ENCODE measurements at places on chromosomes 5 and 9.

GRCh38 chr9:121952611-121953010 lies 140.5 kb downstream of the TTLL11 start:
- no peak for DNase-seq

DNA sequence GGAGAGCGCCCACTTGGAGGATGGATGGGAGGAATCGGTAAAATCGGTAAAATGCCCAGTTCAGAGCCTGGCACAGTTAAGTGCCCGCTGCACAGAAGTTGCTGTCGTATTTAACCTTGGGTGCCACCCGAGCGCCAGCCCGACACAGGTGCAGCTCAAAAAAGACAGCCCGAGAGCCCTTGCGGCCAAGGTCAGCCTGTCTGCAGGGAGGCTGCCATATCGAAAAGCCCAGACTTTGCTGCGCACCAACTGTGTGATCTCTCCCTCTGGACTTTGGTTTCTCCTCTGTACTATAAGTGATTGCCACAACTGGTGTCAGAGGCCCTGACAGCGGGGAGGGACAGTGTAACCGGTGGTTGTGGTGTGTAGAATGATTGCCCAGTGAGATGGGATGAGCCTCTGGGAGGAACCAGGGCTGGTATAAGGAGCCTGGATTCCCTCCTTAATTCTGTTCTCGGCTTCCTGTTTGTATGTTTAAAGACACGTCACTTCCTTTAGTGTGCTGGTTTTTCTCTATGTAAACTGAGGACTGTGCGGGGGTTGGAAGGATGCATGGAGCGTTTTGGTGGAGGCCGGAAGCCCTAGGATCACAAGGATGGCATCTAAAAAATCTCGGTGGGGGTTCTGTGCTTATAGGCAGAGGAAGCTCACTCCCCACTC lies 792 bp downstream of the NTMT1 start:
- DNase-seq = no peak

GRCh38 chr5:90557871-90558270 lies 726 bp upstream of the ADGRV1 start:
- DNase-seq = no peak

- no peak for DNase-seq
These were observed 887 bp upstream of the MAP3K1 start for GRCh38 chr5:56814361-56814962.

- no peak for DNase-seq
These were observed 43.9 kb downstream of the CRB2 start for GRCh38 chr9:123399803-123400378.

- no peak for DNase-seq
These were observed 25.5 kb downstream of the CWC27 start for GRCh38 chr5:64794053-64794770.

DNA sequence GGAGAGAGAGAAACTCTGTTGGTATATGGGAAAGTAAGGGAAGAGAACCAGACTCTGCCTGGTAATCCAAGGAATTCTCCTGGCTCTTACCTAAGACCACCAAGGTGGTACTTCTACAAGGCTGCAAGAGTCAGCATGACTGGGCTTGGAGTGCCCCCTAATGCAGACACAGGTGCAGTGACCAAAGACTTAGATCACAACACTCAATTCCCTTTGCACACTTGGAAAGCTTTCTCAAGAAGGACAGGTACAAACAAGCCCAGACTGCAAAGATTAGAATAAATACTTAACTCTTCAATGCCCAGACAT lies 25.2 kb downstream of the UGT3A2 start:
- no peak for DNase-seq

DNA sequence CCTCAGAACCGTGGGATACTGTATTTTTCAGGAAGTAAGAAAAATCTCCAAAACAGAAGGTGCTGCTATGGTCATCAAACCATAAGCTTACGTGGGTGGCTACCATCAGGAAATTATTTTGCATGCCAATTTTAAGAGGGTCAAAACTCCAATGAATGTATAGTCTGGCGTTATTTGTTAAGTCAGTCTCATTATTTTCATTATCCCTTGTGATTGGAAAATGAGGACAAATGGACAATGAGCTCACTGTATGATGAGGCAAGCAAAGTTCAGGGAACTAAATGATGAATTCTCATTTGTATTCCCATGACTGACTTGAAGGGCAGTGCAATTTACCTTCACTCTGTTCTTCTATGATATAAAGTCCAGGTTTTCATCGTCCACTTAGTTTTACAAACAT lies 17.6 kb downstream of the PUM3 start:
- no peak for DNase-seq

DNA sequence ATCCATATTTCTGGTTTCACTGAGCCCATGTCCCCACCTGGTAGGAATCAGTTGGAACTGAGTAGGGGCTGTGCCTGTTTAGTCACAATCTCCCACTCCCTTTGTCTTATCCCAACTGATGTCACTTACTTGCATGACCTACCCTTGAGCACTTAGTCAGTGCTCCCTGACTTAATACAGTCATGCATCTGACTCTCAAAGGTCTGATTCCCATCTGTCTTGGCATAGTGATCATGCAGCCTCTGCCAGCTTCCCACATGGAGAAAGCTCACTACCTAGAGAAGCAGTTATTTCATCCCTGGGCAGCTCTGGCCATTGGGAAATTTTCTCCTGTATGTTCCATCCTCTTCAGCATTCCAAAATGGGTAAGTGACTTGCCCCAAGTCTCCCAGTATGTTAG lies 24.8 kb downstream of the ABLIM3 start:
- no peak for DNase-seq

GRCh38 chr5:109196087-109196822 lies 213.5 kb downstream of the PJA2 start:
- DNase-seq = no peak

- no peak for DNase-seq
These were observed 47.3 kb upstream of the TRMT10B start for GRCh38 chr9:37706290-37706689.

- no peak for DNase-seq
These were observed 126.3 kb upstream of the ASTN2 start for GRCh38 chr9:117541181-117541580.

GRCh38 chr9:98080326-98080725 lies 23.8 kb downstream of the NANS start:
- no peak for DNase-seq

GRCh38 chr9:133273098-133273497 lies 1.9 kb downstream of the ABO start:
- no peak for DNase-seq

GRCh38 chr9:134163371-134164196 lies 780 bp downstream of the RNU6ATAC start:
- no peak for DNase-seq

- no peak for DNase-seq
These were observed 30.5 kb upstream of the ZSWIM6 start for GRCh38 chr5:61301341-61302199.

- DNase-seq = no peak
These were observed 6.2 kb upstream of the DNAJC18 start for GRCh38 chr5:139445325-139446170.

DNA sequence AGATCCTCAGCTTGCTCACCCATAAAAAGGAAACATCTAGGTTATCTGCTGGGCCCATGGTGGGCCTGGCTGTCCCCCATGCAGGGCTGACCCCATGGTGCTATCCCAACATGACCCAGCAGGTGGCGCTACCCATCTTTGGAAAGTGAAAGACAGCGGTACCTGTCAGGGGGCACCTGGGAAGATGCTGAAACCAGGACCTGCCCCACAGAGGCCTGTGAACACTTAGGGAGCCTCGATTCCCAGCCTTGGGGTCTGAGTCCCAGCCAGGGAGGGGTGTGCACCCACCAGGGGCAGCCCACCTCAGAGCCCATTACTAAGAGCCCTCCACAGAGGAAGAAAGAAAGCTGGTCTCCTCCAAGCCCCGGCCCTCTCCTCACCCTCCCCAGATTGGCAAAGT lies 46.6 kb upstream of the IPPK start:
- no peak for DNase-seq

DNA sequence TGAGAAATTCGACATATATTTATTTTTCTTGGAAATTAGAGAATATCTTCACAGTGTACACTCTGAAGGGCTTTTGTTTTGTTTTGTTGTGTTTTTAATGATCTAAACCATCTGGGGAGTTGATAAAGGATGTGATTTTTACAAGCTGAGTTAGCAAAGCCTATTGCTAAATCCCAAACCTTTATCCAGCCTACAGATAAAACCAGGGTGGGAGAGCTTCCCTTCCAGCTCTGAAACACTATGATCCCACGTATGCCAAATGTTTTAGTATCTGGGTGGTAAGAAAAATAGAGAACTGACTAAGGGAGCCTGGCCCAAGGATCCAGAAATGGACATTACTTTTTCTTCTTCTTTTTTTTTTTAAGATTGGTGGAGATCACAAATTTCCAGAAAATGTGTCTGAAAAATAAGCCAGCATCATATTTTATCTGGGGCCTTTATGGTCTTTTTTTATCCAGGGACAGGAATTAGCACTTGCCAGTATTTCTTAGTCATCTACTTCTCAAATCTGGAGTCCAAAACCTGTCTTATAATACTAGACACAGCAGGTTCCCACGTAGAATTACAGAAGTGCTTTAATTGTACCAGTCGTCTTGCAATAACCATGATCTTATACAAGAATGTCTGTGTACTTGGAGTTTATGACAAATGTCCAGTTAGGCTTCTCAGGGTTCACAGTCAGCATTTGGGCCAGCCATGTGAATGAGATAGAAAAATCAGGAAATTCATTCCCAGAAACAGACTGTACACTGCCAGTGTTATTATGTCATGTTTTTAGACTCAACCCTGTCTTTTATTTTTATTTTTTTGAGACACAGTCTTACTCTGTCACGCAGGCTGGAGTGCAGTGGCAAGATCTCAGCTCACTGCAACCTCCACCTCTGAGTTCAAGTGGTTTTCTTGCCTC lies 290.8 kb upstream of the MPDZ start:
- DNase-seq = no peak

DNA sequence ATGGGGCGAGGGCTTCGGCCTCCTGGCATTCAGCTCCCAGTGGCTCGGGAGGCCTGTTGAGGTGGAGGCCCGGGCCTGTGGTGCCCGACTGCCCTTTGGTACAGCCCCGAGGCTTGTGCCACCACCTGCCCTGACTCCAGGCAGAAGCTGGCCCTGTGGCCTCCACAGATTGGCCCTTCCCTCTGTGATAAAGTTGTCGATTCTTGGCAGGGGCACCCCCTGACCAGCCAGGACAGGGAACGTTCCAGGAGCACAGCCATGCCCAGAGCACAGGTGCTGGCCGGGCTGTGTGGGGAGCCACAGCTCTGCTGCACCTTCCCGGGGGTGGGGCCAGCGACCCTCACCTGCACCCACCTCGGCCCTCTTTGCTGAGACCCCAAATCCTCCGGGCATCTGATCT lies 32.7 kb downstream of the SLC6A18 start:
- DNase-seq = no peak

GRCh38 chr5:162372256-162372655 lies 304.7 kb downstream of the GABRG2 start:
- no peak for DNase-seq

DNA sequence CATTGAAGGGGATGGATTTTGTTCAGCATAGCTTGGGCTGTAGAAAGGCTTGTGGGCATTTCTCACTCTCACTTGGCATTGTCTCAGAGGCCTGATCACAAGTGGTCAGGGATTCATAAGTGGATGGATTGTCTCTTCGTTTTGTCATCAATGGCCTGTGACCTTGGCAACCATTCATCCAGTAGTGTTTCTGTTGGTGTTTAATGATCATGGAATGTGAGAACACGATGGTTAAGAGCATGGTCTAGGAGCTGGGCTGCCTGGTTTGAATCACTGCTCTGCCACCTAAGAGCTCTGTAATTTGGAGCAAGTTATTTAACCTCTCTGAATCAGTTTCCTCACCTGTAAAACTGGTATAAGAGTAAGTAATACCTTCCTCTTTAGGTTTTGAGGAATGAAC lies 430.1 kb upstream of the MEF2C start:
- DNase-seq = no peak

GRCh38 chr9:88420227-88420626 lies 32.0 kb downstream of the SPIN1 start:
- no peak for DNase-seq

All from esophagus squamous epithelium (tissue), 5 donors.